ENCODE measurements at places on chromosomes 6 and 20. TPM values are rescaled to one million over a fixed set of nuclear protein-coding genes. Genes with fewer than 3 reads are reported as not detected.
A peak's percentile ranks its signal among the peaks of the same experiment; 100 is the strongest.

TMEM244 gene
- 0.44 TPM for total RNA-seq

CLPSL1 gene
- not detected for total RNA-seq

FILIP1 gene
- total RNA-seq, result not detected

DNA sequence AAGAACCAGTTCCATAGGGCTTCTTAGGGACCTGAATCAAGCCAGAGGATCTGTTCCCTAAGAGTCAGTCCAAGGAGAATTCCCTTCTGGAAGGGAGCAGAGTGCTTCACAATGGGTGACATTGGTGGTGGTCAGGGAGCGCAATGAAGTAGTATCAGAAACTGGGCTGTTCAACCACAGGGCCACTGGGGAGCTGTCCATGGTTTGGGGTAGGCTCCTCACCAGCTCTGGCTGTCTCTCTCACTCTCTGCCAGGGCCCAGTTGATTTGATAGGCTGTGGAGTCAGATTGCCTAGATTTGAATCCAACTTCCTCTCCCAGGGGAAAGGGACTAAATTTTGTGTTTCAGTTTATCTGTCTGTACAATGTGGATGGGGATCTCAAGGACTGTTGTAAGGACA, 36.7 kb upstream of the CHD6 start:
- no peak overlapping the region for H3K4me3 ChIP-seq
- no peaks in the 10 kb centered on the region for H3K4me1 ChIP-seq
- no peak overlapping the region for H3K27ac ChIP-seq

- DNase-seq, result no peak
- H3K4me3 ChIP-seq, result no peak overlapping the region
- H3K4me1 ChIP-seq, result no peaks in the 10 kb centered on the region
- H3K27me3 ChIP-seq, result no peaks in the 10 kb centered on the region
These were observed 6.0 kb downstream of the DDX43 start for GRCh38 chr6:73400656-73401055.

DNA sequence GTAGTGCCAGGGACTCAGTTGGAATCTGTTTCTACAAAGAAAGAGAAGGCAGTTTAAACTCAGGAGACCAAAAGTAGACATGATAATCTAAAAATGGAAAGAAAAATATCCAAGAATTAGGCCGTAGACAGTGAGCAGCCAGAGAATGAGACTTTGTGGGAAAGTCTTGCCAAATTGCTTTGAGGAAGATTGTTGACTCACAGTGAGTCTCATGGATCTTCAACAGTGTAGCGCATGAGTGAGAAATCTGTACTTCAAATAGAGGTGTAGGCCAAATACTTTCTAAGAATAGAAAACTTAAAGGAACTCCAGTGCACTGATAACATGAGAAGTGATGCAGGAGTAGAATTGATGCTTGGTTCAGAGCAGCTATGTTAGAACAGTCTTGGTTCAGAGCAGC, 284.5 kb downstream of the HTR1B start:
- no peak overlapping the region for H3K27ac ChIP-seq
- no peaks in the 10 kb centered on the region for H3K27me3 ChIP-seq
- H3K36me3 ChIP-seq, result no peaks in the 10 kb centered on the region
- no peak for DNase-seq

- no peak for DNase-seq
- no peak overlapping the region for H3K27ac ChIP-seq
- no peaks in the 10 kb centered on the region for H3K27me3 ChIP-seq
- peak overlapping the region; percentile 24 for H3K4me3 ChIP-seq
- H3K4me1 ChIP-seq, result no peaks in the 10 kb centered on the region
- no peaks in the 10 kb centered on the region for H3K36me3 ChIP-seq
These were observed 111.7 kb downstream of the TNFRSF21 start for GRCh38 chr6:47197682-47198640.

DNA sequence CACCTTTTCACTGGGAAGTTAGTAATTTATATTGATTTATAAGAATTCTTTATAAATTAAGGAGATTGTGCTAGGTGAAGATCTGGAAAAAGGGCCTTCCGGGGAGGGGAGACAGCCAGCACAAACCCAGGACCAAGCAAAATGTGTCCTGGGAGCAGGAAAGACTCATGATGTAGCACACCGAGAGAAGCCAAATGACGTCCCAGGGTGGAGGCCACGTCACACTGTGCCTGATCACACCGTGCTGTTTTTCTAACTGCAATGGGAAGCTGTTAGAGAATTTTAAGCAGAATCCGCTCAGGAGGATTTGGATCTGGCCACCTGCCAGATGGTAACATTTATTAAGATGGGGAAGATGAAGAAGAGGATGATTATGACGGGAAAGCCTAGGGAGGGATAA, 72.7 kb upstream of the AKAP12 start:
- no peaks in the 10 kb centered on the region for H3K27me3 ChIP-seq
- no peak for DNase-seq
- H3K27ac ChIP-seq, result no peak overlapping the region
- no peaks in the 10 kb centered on the region for H3K36me3 ChIP-seq
- H3K4me1 ChIP-seq, result no peaks in the 10 kb centered on the region
- no peak overlapping the region for H3K4me3 ChIP-seq

DNA sequence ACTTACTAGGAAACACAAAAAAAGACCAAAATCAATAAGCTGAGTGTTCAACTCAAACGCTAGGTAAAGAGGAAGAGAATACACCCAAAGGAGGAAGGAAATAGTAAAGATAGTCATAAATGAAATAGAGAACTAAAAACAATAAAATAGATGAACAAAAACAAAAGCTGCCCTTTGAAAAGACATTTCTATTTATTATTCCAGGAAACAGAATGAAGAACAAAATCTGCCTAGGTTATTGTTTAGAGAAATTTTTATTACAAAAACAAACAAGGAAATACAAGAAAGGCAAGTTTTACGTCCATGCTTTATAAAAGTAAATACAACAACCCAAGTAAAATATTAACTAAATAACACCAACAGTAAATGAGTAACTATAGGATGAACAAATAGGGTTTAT, 20.1 kb downstream of the HLA-DMB start:
- H3K36me3 ChIP-seq, result no peaks in the 10 kb centered on the region
- H3K4me1 ChIP-seq, result no peaks in the 10 kb centered on the region
- H3K4me3 ChIP-seq, result no peak overlapping the region
- no peak overlapping the region for H3K27ac ChIP-seq
- DNase-seq, result no peak
- H3K27me3 ChIP-seq, result peaks cover 4% of the 10 kb centered on the region

- no peaks in the 10 kb centered on the region for H3K36me3 ChIP-seq
- no peak for DNase-seq
- H3K27ac ChIP-seq, result no peak overlapping the region
- no peaks in the 10 kb centered on the region for H3K27me3 ChIP-seq
- H3K4me3 ChIP-seq, result no peak overlapping the region
These were observed 433.2 kb downstream of the GRIK2 start for GRCh38 chr6:101826678-101827077.

GRCh38 chr20:39245685-39246311, 283.7 kb downstream of the DHX35 start:
- H3K4me1 ChIP-seq, result no peaks in the 10 kb centered on the region
- no peak for DNase-seq
- H3K36me3 ChIP-seq, result no peaks in the 10 kb centered on the region

DNA sequence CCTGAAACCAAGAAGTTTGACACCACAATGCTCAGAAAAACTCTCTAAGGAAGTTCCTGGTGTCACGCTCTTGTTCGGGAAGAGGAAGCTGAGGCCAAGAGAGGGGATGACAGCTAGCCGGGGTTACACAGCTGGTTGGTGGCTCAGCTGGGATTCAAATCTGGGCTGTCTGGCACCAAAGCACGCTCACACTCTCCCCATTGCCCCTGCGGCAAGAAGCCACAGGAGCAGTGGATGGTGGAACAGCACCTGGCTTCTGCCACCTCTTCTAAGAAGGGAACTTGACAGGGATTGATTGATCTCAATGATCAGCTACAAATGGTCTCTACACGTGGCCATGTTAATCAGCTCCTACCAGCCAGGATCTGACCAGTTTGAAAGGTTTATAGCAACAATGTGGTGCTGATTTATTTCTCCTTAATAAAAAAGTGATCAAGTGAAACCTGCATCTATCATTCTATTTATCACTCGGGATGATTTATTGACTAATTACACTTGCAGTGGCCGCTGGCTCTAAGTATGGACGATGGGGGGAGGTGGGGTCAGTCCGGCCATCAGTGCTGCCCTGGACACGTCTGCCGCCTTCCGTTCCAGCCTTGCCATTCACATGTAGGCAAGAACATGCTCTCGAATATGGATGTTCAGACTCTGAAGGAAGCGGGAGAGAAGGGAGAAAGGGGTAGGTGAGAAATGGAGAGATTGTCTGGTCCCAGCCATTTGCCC, 71.9 kb upstream of the TOP1 start:
- no peak overlapping the region for H3K4me3 ChIP-seq
- H3K4me1 ChIP-seq, result no peaks in the 10 kb centered on the region
- H3K27ac ChIP-seq, result no peak overlapping the region
- no peaks in the 10 kb centered on the region for H3K27me3 ChIP-seq

DNA sequence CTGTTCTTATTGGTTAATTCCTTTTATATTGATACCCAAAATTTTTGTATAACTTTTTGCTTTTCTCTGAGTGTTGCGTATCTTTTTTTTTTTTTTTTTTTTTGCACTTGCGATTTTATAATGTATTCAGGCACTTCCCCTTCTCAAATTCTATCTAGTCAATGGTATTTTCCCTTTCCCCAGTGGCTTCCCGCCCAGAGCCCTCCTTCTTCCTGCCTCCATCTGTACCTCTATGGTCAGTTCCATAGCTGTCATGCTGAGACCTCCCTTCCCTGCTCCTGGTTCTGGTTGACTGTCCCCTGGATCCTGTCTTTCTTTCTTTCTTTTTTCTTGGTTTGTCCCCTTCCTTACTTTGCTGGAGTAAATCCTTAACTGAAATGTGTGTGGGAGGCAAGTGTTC, 94.7 kb downstream of the RNF144B start:
- no peak overlapping the region for H3K27ac ChIP-seq
- no peaks in the 10 kb centered on the region for H3K27me3 ChIP-seq
- H3K36me3 ChIP-seq, result no peaks in the 10 kb centered on the region

DNA sequence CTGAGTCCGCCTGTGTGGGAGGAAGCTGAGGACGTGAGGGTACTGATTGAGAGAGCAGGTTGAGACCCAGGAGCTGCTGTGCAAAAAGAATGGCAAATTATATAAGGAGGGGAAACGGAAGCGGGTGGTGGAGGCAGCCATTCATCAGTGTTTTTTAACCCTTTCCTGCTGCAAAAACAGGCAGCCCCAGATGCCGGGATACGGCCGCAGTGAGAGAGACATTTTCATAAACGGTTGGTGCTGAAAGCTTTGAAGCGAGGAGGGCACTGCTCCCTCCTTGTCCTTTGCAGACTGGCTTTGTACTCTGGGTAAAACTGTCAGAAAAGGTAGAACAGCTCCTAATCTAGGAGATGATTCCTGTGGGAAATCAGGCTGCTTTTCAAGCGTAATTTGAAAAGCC, 56.4 kb downstream of the TTI1 start:
- H3K4me3 ChIP-seq, result no peak overlapping the region
- no peak for DNase-seq
- H3K4me1 ChIP-seq, result no peaks in the 10 kb centered on the region

GRCh38 chr6:25137916-25138232, 141.3 kb upstream of the CARMIL1 start:
- no peaks in the 10 kb centered on the region for H3K36me3 ChIP-seq
- no peak for DNase-seq
- no peaks in the 10 kb centered on the region for H3K27me3 ChIP-seq
